ENCODE measurements at places on chromosomes 3 and 15. TPM values are rescaled to one million over a fixed set of nuclear protein-coding genes. Genes with fewer than 3 reads are reported as not detected.

DNA sequence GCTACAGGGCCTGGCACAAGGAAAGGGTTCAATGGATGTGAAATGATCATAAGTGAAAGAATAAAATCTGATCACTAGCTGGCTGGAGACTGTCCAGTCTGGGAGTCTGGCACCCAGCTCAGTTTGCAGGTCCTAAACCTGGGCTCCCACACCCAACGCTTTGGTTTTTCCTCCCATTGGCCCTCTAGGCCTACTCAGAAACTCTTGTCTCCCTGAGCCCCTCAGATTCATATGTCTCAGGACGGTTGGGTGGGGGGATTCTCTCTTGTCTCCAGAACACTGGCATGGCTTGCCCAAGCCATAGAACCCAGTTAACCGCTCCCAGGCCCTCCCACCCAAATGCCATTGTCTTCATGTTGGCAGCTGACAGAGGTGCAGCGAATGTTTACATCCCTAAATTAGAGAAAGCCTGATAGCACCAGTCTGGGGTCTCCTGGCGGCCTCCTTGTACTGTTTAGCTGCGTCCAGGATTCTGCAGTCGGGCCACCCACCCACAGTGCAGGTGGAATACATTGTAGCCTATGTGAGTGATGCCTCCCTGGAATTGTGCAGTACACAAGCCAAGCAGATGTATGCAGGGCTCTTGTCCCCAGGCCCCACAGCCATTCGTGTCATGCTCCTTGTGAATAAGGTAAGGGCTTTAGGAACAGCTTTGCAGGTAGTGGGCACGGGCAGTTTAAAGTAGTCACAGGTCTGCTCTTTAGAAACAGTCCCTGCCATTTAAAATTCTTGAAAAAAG is 266.3 kb downstream of the XXYLT1 start:
- DNase-seq, result no peak

DNA sequence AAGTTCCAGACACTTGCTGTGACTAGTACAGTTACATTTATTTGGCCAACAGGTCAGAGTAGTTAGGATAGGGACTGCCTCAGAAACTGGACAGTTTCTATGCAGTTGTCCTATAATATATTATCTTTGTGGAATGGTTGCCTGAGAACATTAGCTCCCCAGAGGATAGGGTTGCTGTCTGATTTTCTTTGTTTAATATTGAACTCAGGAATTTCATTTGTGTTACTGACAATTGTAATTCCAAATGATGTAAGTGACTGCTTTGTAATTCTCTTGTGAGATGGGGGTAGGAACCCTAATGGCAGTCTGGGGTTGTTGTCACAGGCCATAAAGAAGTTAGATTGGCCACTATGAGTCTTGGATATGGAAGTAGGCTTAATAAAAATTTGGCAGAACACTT is 2.2 kb downstream of the NXPE3 start:
- no peak for DNase-seq

GRCh38 chr3:110246796-110247376 is 824.7 kb upstream of the NECTIN3 start:
- no peak for DNase-seq

DNA sequence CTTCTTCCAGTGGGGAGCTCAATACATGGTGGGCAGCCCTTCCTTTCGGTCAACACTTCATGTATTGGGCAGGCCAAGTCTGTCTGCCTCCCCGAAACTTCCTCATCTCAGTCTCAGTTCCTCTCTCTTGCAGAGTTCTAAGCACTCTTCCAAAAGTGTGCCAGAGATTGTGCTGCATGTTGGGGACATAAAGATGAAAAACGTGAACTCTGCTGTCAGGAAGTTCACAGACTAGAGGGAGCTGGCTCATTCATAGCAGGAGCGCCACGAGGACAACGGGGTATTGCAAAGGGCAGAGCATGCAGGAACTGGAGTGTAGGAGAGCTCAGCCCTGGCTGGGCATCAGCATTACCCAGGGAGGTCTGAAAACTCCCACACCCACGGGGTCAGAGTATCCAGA is 15.3 kb upstream of the EPHB3 start:
- no peak for DNase-seq

DNA sequence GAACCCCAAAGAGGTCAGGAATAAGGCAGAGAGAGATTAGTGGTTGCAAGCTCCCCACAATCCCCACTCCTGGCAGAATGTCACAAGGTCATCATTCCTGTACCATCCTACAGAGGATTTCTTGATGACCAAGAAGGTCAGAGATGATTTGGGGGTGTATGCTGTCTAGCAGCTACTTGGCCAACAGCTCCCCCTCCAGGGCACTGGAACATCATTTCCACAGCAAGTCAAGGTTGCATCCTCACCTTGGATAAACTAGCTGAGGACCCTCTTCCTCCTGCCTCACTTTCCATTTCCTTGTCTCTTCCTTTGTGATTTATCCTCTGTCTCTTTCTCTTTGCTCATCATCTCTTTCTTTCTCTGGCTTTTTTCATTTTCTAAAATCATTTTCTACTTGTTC is 106.3 kb downstream of the PROS1 start:
- no peak for DNase-seq

- no peak for DNase-seq
Observed at GRCh38 chr3:155512175-155512866, 218.8 kb upstream of the STRIT1 start.

DNA sequence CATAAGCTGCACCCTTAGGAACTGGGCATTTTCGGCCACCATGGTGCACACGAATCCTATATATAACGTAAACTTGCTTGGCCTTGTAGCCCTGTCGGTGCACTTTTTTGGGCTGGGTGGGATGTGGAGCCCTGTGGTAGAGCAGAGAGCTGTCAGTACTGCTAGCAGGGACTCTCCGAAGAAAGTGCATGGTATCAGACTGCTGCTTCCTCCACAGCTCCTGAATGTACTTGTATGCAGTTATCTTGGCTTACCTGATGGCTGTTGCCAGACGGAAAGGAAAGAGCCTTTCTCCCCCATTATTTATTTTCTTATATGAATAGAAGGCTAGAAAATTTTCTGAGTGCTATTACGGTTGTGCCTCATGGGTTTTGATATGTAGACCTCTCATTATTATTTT is 8.4 kb downstream of the GALK2 start:
- no peak for DNase-seq

DNA sequence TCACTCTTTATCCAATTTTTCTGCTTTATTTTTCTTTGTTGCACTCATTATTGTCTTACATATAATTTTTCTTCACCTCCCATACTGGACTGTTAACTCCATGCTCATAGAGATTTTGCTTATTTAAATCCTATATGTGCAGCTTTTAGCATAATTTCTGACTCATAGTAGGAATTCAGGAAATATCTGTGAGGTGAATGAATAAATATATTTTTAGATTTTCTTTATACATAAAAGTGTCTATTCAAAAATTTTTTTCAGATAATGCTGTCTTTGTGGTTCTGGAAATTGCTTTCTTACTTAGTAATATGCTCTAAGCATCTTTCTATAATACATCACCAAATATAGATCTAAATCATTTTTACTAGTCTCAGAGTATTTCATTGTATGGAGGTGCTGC is 191.8 kb upstream of the SUCLG2 start:
- DNase-seq, result no peak

DNA sequence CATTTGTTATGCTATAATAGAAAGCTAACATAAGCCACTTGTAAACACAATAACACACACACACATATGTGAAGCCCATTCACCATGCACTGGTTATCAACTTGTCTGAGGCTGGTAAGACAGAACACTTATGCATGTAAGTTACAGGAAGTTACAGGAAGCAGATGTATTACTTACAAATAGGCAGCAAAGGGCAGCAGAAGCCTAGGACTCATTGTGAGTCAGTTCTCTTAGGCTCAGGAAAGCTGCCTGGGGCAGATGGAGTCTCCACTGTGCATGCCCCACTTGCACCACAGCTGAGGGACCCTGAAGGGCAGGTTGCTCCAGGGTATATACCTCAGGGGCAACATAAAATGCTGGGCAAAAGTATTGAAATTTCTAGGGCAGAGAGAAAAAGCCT is 748.8 kb upstream of the CCDC54 start:
- DNase-seq, result no peak

- DNase-seq, result no peak
Observed at GRCh38 chr15:49734831-49735508, 114.1 kb downstream of the DTWD1 start.

DNA sequence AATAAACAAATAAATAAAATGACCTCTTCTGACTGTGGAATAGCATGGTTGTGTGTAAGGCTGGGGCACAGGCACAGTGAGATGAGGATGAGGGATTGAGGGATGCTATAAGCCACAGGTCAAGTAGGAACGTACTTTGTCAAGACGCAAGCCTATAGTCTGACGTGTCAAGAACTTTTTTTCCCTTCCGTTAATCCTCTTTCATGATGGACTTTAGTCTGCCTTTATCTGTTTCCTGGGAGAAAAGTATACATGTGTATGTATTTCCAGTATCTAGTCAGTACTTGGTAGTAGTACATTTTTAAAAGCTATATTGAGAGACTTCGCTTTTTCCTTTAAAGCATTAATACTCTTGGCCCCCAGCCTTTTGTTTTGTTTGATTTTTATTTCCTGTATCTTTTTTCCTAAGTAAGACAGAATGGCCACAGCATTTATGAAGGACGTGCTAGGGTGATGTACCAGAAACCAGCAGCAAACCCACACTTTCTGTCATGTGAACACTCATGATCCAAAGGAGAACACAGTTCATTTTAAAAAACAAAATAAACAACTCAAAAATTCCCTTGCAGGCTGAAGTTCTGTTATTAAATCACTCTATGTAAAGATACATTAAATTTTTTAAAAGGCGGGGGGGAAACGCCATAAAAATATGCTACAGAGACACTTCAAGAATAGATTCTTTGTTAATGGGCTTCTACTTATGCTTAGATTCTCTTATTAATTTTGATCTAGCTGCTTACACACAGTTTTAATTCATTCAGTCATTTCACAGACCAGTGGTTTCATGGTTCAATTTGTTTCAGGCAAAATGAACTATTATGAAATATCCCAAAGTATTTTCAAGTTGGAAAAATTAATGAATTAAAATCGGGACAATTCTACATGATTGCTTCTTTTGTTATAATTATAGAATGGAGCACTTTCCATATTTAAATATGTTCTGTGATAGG is 114.7 kb downstream of the SNRK start:
- no peak for DNase-seq

Gene OR5K2
- total RNA-seq, result not detected

Gene ROPN1
- total RNA-seq, result not detected

Gene ECE2
- not detected for total RNA-seq

Gene SLC30A4
- total RNA-seq, result 17.1 TPM

Gene TNFAIP8L3
- 6.1 TPM for total RNA-seq

Gene KLHL6
- not detected for total RNA-seq

Gene MYO5C
- total RNA-seq, result 1.4 TPM
